ENCODE measurements at places on chromosomes 7 and 10. TPM values are rescaled to one million over a fixed set of nuclear protein-coding genes. Genes with fewer than 3 reads are reported as not detected.

NPY gene
- total RNA-seq: 2.5 TPM

SPRN gene
- total RNA-seq: not detected

LIPM gene
- total RNA-seq: not detected

PRKCQ gene
- total RNA-seq: 0.79 TPM

SFRP4 gene
- total RNA-seq: 23.0 TPM

TSPAN14 gene
- total RNA-seq: 74.8 TPM

PLA2G12B gene
- not detected for total RNA-seq

SLC16A9 gene
- total RNA-seq: 0.60 TPM

TRIM73 gene
- 0.84 TPM for total RNA-seq

TIAL1 gene
- total RNA-seq: 64.7 TPM

SCRN1 gene
- total RNA-seq: 31.2 TPM

RPEL1 gene
- total RNA-seq: not detected

CRTAC1 gene
- 0.48 TPM for total RNA-seq

AKR1E2 gene
- total RNA-seq: 7.2 TPM

FBXO24 gene
- not detected for total RNA-seq

ZNF365 gene
- not detected for total RNA-seq

NCF1 gene
- 2.4 TPM for total RNA-seq

Measured in omental fat pad (tissue), 4 donors.